ENCODE measurements at places on chromosomes 6 and 20. TPM values are rescaled to one million over a fixed set of nuclear protein-coding genes. Genes with fewer than 3 reads are reported as not detected.

Gene NHSL1
- 3.3 TPM for polyA plus RNA-seq

Gene FAM209A
- polyA plus RNA-seq = not detected

Gene NOTCH4
- 1.2 TPM for polyA plus RNA-seq

GRCh38 chr6:128659878-128660622 is 139.7 kb upstream of the PTPRK start:
- H3K4me1 ChIP-seq = peaks cover 23% of the 10 kb centered on the region
- H3K27me3 ChIP-seq = no peaks in the 10 kb centered on the region
- DNase-seq = peak; percentile 3
- no peak overlapping the region for H3K4me3 ChIP-seq

DNA sequence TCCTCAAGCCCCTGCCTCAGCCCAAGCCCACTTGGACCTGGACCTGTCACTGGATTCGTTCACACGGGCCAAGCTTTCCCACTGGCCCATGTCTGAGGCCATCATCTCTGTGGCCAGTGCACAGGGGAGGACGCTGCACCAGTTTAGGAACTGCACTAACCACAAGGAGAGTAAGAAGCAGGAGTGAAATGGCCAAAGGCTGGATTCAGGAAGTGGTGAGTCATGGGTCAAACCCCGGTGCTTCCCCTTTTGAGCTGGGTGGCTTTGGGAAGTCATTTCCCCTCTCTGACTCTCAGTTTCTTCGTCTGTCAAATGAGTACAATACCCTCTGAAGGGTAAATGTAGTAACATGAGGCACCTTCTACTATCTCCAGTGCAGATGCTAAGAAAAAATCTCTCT is 87.9 kb downstream of the CD40 start:
- peaks cover 51% of the 10 kb centered on the region for H3K27me3 ChIP-seq
- H3K4me1 ChIP-seq = peaks cover 2% of the 10 kb centered on the region
- no peak overlapping the region for H3K4me3 ChIP-seq
- H3K36me3 ChIP-seq = no peaks in the 10 kb centered on the region

GRCh38 chr6:167791091-167791779 is 35.5 kb upstream of the AFDN start:
- no peak overlapping the region for H3K4me3 ChIP-seq
- no peak for DNase-seq
- H3K4me1 ChIP-seq = no peaks in the 10 kb centered on the region
- H3K27ac ChIP-seq = no peak overlapping the region
- no peaks in the 10 kb centered on the region for H3K36me3 ChIP-seq

DNA sequence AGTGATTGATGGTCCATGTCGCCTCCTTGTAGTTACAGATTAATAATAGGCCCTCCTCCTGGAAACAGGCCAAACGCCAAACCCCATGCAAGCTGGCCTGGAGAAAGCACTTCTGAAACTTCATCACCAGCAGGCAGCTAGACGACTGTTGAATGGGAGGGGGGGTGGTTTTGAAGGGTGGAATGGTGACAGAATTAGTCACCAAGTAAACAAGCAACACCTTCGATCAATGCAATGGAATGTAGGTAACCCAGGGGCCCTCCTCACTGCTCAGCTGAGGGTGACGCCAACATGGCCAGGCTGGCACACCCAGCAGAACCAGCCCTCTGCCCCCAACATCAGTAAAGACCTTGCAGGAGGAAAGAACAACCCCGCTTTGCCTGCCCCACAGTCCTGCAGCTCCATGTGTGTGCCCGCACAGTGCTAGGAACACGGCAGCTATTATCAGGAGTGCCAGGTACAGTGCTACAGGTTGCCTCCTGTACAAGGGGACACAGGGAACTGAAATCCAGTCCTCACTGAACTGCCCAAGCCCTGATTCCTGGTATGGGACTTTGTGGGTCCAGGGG is 2.7 kb downstream of the BCAS1 start:
- no peak overlapping the region for H3K27ac ChIP-seq
- H3K36me3 ChIP-seq = no peaks in the 10 kb centered on the region
- no peak overlapping the region for H3K4me3 ChIP-seq
- peaks cover 16% of the 10 kb centered on the region for H3K4me1 ChIP-seq
- no peaks in the 10 kb centered on the region for H3K27me3 ChIP-seq

- H3K27ac ChIP-seq = no peak overlapping the region
- H3K36me3 ChIP-seq = no peaks in the 10 kb centered on the region
- no peak overlapping the region for H3K4me3 ChIP-seq
- H3K27me3 ChIP-seq = no peaks in the 10 kb centered on the region
- H3K4me1 ChIP-seq = peaks cover 14% of the 10 kb centered on the region
These were observed 224.3 kb upstream of the TSHZ2 start for GRCh38 chr20:52747845-52748284.

- no peak overlapping the region for H3K4me3 ChIP-seq
- H3K27ac ChIP-seq = no peak overlapping the region
- DNase-seq = no peak
- H3K36me3 ChIP-seq = peaks cover 12% of the 10 kb centered on the region
- no peaks in the 10 kb centered on the region for H3K27me3 ChIP-seq
- H3K4me1 ChIP-seq = no peaks in the 10 kb centered on the region
These were observed 48.3 kb upstream of the KIF25 start for GRCh38 chr6:167949121-167949684.
